Endodermal cell (in vitro differentiated cells): ENCODE measurements at places on chromosomes 3 and 15.

GRCh38 chr3:102192575-102192974, 242.2 kb upstream of the ZPLD1 start:
- H3K4me1 ChIP-seq = no peaks in the 10 kb centered on the region
- H3K27me3 ChIP-seq = no peaks in the 10 kb centered on the region
- no peaks in the 10 kb centered on the region for H3K36me3 ChIP-seq
- DNase-seq = no peak

- no peak overlapping the region for H3K4me3 ChIP-seq
- peaks cover 11% of the 10 kb centered on the region for H3K36me3 ChIP-seq
- no peaks in the 10 kb centered on the region for H3K27me3 ChIP-seq
- H3K27ac ChIP-seq = no peak overlapping the region
These were observed 26.5 kb downstream of the AKAP13 start for GRCh38 chr15:85406916-85407315.

GRCh38 chr3:128556907-128557306, 63.9 kb upstream of the GATA2 start:
- H3K27me3 ChIP-seq = peaks cover 32% of the 10 kb centered on the region
- H3K4me3 ChIP-seq = no peak overlapping the region
- H3K27ac ChIP-seq = no peak overlapping the region

DNA sequence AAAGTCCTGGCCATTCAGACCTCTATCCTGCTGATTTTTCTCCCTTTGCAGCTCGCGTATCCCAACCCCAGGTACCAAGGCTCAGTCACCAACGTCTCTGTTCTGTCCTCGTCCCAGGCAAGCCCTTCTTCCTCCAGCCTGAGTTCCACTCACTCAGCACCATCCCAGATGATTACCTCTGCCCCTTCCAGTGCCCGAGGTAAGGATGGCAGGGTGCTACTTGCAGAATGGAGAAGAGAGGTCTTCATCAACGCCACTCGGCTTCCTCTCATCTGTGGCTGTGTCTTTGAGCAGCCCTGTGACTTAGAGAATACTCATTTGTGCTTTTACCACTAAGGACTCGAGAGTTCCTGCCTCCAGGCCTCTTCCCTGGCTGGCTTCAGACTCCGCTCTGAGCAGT, 22.6 kb upstream of the MANF start:
- no peak overlapping the region for H3K27ac ChIP-seq
- no peaks in the 10 kb centered on the region for H3K4me1 ChIP-seq
- no peaks in the 10 kb centered on the region for H3K27me3 ChIP-seq
- H3K36me3 ChIP-seq = peaks cover 11% of the 10 kb centered on the region
- H3K4me3 ChIP-seq = no peak overlapping the region

DNA sequence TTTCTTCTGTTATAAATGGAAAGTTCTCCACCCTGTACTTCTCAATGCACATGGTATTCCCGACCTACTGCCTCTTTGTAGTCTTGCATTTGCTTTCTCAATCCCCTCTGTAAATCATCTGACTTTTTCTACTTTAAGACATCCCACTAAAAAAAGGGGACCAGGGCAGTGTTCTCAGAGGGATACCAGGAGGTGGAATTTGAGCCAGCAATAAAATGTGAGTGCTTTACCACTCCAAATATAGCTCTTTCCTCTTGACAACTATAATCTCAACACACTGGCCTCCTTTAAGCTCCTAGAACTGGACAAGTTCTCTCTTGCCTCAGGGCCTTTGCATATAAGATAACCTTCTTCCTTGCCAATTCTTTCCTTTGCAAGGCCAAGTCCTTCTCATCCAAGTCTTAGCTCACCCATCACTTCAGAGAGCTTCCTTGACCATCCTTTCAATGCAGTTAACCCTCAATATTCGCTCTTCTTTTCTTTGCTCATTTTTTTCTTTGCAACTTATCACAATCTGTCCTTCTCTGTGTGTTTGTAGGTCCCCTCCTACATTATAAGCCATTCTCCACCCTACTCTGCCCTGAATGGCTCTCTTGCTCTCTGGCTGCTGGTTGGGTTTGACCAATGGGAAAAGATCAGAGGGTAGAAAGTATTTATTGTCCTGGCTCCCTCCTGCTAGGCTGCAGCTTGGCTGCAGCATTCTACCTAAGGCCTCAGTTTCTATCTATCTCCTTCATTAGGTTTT, 93.4 kb downstream of the PRICKLE2 start:
- no peak overlapping the region for H3K4me3 ChIP-seq
- no peaks in the 10 kb centered on the region for H3K36me3 ChIP-seq
- peak; percentile 24 for DNase-seq
- H3K27me3 ChIP-seq = no peaks in the 10 kb centered on the region
- peaks cover 4% of the 10 kb centered on the region for H3K4me1 ChIP-seq

DNA sequence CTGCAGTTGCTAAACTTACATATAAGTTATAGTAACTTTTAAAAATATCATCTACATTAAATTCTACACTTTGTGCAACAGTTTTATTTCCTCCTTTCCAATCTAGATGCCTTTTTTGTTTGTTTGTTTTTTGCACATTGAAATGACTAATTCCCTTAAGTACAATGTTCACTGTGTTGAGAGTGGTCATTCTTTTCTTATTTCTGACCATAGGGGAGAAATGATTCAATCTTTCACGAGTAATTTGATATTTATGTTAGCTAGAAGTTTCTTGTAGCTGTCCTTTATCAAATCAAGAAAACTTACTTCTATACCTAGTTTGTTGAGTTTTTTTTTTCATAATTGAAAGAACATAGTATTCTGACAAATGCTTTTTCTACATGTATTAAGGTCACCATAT, 85.0 kb upstream of the CBLB start:
- H3K4me1 ChIP-seq = no peaks in the 10 kb centered on the region
- DNase-seq = no peak
- no peak overlapping the region for H3K27ac ChIP-seq
- H3K4me3 ChIP-seq = no peak overlapping the region
- H3K36me3 ChIP-seq = no peaks in the 10 kb centered on the region
- H3K27me3 ChIP-seq = no peaks in the 10 kb centered on the region

GRCh38 chr3:66392512-66392911, 108.3 kb downstream of the LRIG1 start:
- H3K27ac ChIP-seq = no peak overlapping the region
- H3K36me3 ChIP-seq = peaks cover 94% of the 10 kb centered on the region
- no peaks in the 10 kb centered on the region for H3K4me1 ChIP-seq
- peak; percentile 6 for DNase-seq
- no peaks in the 10 kb centered on the region for H3K27me3 ChIP-seq

DNA sequence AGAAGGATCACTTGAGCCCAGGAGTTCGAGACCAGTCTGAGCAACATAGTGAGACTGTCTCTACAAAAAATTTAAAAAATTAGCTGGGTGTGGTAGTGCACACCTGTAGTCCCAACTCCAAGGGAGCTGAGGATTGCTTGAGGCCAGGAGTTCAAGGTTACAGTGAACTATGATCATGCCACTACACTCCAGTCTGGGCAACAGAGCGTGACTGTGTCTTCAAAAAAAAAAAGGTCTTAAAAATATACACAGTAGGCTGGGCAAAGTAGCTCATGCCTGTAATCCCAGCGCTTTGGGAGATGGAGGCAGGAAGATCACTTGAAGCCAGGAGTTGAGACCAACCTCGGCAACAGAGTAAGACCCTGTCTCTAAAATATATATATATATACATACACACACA, 11.2 kb upstream of the CAMK1 start:
- H3K27ac ChIP-seq = no peak overlapping the region
- H3K4me1 ChIP-seq = no peaks in the 10 kb centered on the region
- H3K36me3 ChIP-seq = peaks cover 34% of the 10 kb centered on the region

GRCh38 chr15:34336991-34337556, 507 bp downstream of the SLC12A6 start:
- DNase-seq = no peak
- no peaks in the 10 kb centered on the region for H3K27me3 ChIP-seq
- H3K36me3 ChIP-seq = peaks cover 30% of the 10 kb centered on the region
- H3K27ac ChIP-seq = peak overlapping the region; percentile 83
- H3K4me3 ChIP-seq = peak overlapping the region; percentile 94
- H3K4me1 ChIP-seq = peaks cover 2% of the 10 kb centered on the region

GRCh38 chr3:9422712-9423424, 25.5 kb downstream of the SETD5 start:
- no peaks in the 10 kb centered on the region for H3K27me3 ChIP-seq
- DNase-seq = peak; percentile 65
- peaks cover 10% of the 10 kb centered on the region for H3K4me1 ChIP-seq
- peak overlapping the region; percentile 98 for H3K27ac ChIP-seq
- no peak overlapping the region for H3K4me3 ChIP-seq
- H3K36me3 ChIP-seq = peaks cover 60% of the 10 kb centered on the region

- H3K4me1 ChIP-seq = no peaks in the 10 kb centered on the region
- no peak for DNase-seq
- H3K36me3 ChIP-seq = no peaks in the 10 kb centered on the region
- no peak overlapping the region for H3K4me3 ChIP-seq
These were observed 257.2 kb upstream of the TPRG1 start for GRCh38 chr3:188914552-188914951.

- H3K27me3 ChIP-seq = no peaks in the 10 kb centered on the region
- no peak for DNase-seq
- H3K4me1 ChIP-seq = no peaks in the 10 kb centered on the region
- H3K36me3 ChIP-seq = no peaks in the 10 kb centered on the region
- H3K4me3 ChIP-seq = no peak overlapping the region
- H3K27ac ChIP-seq = no peak overlapping the region
These were observed 43.4 kb downstream of the C2CD4A start for GRCh38 chr15:62109982-62110851.

DNA sequence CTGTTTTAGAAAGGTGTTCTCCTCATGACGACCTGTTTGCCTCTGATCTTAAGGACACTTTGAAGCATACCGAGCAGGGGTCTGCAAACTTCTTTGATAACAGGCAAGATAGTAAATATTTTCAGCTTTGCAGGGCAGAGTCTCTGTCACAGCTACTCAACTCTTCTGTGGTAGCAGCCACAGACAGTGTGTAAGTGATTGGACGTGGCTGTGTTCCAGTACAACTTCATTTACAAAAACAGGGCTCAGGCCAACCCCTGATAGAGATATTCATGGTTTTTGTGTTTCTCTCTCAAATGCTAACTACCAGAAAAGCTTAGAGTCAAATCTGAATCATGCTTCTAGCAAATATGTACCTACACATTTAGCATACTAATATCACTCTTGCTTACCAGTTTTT, 51.5 kb downstream of the TGFBR2 start:
- H3K36me3 ChIP-seq = peaks cover 48% of the 10 kb centered on the region
- H3K27ac ChIP-seq = no peak overlapping the region
- H3K4me3 ChIP-seq = no peak overlapping the region
- peaks cover 9% of the 10 kb centered on the region for H3K4me1 ChIP-seq

- DNase-seq = no peak
- no peaks in the 10 kb centered on the region for H3K4me1 ChIP-seq
- H3K27me3 ChIP-seq = no peaks in the 10 kb centered on the region
- H3K27ac ChIP-seq = no peak overlapping the region
- no peaks in the 10 kb centered on the region for H3K36me3 ChIP-seq
These were observed 57.6 kb upstream of the TNFSF10 start for GRCh38 chr3:172580680-172581401.

- no peaks in the 10 kb centered on the region for H3K27me3 ChIP-seq
- H3K4me1 ChIP-seq = no peaks in the 10 kb centered on the region
- peak overlapping the region; percentile 59 for H3K27ac ChIP-seq
- no peak overlapping the region for H3K4me3 ChIP-seq
- no peak for DNase-seq
These were observed 81.9 kb downstream of the MECOM start for GRCh38 chr3:169581633-169582032.

GRCh38 chr3:170419557-170420087, 954 bp downstream of the CLDN11 start:
- no peak overlapping the region for H3K27ac ChIP-seq
- H3K27me3 ChIP-seq = peaks cover 29% of the 10 kb centered on the region

DNA sequence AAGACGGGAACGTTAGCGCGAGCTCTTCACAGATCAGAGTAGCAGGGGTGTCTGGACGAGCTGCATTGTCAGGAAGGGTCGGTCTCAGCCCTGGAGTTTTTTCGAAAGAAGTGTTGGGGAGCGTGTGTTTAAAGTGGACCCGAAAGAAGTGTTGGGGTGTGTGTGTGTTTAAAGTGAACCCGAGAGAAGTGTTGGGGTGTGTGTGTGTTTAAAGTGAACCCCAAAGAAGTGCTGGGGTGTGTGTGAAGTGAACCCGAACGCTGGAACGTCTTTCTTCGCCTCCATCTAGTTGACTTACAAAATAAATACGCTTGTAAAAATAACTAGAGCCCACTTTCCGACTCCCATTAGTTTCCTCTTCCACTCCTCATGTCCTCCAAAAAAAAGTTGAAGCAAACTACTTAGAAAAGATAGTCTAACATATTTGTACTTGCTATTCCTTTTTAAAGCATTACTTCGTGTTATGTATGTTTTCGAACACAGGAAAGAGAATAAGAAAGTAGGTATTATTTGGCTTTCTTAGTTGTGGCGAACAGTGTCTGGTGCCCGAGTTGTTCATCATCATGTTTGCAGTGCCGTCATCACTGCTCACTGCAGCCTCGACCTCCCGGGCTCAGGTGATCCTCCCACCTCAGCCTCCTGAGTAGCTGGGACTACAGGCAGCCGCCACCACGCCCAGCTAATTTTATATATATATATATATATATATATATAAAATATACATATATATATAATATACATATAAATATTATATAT, 1.0 kb downstream of the LRCH3 start:
- no peaks in the 10 kb centered on the region for H3K36me3 ChIP-seq
- H3K27me3 ChIP-seq = no peaks in the 10 kb centered on the region
- no peak for DNase-seq

DNA sequence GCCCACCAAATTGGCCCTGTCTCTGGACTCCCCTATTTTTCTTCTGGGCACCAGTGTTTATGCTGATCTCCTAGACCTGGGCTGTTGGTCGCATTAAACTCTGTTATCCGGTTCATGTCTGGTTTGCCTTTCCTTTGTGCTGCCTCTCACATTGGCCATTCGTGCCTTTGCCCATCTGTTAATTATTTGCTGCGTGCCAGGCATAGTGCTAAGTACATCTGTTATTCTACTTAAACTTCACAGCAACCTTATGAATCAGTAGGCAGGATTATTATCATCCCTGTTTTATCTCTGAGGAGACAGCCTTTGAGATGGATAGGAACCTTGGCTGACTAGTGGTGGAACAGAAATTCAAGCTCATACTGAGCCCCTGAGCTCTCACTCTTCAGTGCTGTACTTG, 76.0 kb downstream of the THSD4 start:
- H3K27ac ChIP-seq = no peak overlapping the region
- H3K4me3 ChIP-seq = no peak overlapping the region
- no peaks in the 10 kb centered on the region for H3K27me3 ChIP-seq
- H3K4me1 ChIP-seq = no peaks in the 10 kb centered on the region
- H3K36me3 ChIP-seq = no peaks in the 10 kb centered on the region
- DNase-seq = no peak
